ENCODE measurements at places on chromosomes 6 and 20.

- DNase-seq = no peak
Measured at GRCh38 chr20:59247731-59248684, 52.4 kb upstream of the EDN3 start.

DNA sequence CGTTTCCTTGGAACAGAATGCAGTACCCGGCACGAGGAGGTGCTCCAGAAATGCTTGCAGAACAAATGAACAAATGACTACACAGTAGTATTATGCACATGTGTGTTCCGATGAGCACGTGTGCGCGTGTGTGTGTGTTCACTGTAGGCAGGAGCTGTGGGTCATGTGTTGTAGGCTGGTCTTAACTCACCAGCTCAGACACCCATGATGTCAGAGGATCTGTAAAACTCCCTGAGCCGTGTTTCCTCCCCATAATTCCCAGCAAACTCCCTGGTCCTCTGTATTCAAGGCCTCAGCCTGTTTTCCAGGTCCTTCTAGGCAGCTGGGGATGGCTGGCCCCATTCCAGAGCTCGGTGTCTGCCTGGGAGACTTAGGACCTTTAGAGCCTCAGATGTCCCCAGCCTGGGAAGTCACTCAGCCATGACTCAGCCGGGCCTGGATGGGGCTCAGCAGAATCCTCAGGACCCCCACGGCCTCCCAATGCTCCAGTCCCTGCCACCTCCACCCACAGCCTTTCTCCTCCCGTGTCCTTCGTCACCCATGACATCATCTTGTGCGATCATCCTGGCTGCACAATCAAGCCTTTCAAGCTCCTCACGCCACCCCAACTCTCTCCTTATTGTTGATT, 475.0 kb upstream of the SULF2 start:
- DNase-seq = no peak

DNA sequence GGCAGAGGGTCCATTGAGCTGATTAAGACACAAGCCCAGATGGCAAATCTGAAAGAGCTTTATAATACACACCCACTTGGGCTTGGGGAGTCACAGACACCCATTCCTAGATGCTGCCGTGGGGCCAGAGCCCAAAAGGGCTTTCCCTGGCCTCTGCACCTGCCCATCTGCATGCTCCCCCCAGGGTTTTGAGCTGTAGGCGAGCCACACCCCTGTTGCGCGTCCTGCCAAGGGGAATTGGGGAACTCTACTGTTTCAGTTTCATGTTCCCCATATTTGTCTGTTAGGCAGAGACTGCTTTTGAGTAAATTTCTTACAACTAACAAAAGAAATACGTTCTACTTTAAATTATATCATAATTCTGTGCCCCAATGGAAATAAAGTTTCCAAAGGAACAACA, 52.9 kb upstream of the FNDC1 start:
- no peak for DNase-seq

DNA sequence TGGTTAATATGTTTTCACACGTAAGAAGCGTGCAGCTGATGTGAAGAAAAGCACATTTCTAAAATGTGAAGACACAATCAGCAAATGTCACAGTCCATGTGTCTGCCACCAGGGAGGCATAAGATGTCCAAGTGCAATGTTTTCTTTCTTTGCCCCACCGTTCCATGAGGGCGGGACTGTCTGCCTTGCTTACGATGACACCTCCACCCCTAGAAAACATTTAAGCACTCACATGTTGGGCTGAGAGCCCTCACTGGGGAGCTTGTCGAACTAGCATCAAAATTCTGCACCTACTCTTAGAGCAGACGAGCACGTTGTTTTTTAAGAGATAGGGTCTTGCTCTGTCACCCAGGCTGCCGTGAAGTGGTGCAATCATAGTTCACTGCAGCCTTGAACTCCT, 57.6 kb downstream of the PSMG4 start:
- DNase-seq = no peak

- no peak for DNase-seq
Measured at GRCh38 chr6:38337819-38338465, 301.8 kb downstream of the BTBD9 start.

GRCh38 chr6:44257025-44257752, at the start of gene SLC35B2:
TSS of gene SLC35B2 (minus strand) at chr6:44257528. CDS start at chr6:44257410, 118 bp downstream.
- peak; percentile 93 for DNase-seq

GRCh38 chr20:33830371-33830770, 19.2 kb downstream of the CHMP4B start:
- no peak for DNase-seq

GRCh38 chr6:111199935-111200334, 112.6 kb downstream of the SLC16A10 start:
- no peak for DNase-seq

DNA sequence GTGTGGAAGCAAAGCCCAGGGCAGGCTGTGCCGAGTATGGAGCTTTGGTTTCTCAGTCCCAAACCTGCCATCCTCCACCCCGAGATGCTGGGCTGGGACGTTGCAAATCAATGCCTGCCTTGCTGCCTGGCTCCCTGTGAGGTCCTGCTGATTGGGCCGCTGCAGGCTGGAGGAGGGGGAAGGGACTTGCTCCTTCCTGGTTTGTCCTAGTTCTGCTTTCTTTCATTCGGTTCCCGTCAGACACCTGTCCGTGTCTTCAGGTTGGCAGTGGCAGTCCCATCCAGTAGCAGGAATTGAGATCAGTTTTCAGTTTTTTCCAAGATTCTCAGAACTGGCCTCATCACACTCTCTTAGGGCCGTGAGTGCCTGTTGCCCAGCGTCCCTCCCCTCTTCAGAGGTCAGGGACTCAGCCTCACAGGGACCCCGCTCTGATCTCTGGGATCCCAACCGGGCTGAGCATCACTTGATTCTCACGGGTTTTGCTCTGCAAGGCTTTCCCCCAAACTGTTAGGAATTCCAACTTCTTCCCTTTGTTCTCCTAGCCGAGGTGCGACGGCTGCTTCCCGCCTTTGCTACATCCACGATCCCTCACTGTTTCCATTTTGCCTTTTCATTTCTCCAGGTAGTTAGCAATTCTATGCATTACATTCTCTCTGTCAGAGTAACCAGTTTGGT, 24.2 kb upstream of the TAGAP start:
- no peak for DNase-seq

GRCh38 chr6:38955861-38956260, 92.7 kb upstream of the GLP1R start:
- DNase-seq = no peak

GRCh38 chr20:39745380-39745779, 783.2 kb downstream of the DHX35 start:
- DNase-seq = no peak

GRCh38 chr20:50281831-50282591, 91.4 kb downstream of the CEBPB start:
- DNase-seq = no peak

DNA sequence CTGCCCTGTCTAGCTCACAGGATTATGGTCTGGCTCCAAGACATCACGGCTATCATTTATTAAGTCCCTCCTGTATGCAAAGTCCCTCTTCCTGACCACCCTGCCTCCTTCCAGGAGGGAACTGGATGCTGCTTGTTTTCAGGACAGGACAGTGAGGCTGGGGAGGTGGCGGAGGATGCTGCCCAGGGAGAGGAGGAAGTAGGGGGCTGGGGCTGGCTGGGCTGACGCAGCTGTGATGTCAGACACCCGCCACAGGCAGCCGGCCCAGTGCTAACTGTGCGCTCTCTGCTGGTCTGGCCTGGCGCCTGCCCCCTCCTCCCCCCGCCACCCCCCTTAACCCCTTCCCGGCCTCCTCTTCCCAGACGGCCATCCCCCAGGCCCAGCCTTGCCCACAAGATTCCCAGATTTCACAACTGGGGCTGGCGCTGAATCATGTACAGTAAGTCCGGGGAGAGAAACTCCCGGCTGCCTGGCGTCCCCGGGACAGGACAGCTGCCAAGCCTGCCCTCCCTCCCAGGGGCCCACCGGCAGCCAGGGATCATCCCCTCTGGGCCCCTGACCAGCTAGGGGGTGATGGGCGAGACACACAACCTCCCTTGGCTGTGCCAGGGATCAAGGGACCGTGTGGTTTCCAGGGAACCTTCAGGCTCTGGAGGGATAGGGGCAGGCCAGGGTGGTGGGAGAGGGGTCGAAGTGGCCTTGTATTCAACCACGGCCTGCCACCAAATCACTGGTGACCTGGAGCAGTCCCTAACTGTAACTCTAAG, 118.1 kb downstream of the CEBPB start:
- DNase-seq = peak; percentile 86

DNA sequence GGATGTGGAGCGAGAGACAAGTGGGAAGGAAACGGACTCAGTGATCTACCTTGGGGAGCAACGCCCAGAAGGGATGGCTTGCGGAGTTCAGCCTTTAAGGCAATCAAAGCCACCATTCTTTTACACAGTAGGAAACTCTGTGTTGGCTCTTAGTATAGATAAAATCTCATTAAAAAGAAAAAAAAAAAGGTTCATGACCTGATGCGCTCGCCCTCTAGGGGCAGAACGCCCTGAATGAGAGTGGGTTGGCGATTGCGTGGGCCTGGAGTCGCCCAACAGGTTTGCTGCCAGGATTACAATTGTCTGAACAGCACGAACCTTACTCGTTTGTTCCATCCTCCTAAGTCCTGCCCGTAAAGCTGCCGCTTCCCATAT, 1.2 kb downstream of the TPD52L1 start:
- DNase-seq = no peak

DNA sequence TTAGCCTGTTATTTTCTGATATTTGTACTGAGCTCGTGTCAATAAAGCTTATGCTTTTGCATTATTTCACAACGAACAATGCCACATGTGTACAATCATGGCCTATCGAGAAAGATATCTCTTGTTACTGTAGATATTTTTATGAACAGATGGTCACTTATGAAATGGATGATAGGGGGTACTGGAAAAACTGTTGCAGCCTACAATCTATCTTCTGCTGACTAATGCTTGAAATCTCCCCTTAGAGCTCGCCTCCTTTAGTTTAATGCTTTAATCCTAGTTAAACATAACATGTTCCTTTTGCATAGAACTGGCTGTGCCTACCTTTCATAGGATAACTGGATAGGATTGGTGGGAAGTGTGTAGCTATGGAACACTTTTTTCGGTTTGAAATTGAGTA, 296.2 kb downstream of the FARS2 start:
- no peak for DNase-seq

- peak; percentile 88 for DNase-seq
Measured at GRCh38 chr6:53651205-53651763, 14.3 kb downstream of the KLHL31 start.

- DNase-seq = no peak
Measured at GRCh38 chr6:130981409-130981808, 81.6 kb downstream of the EPB41L2 start.

- no peak for DNase-seq
Measured at GRCh38 chr20:1856424-1856823, 38.8 kb upstream of the SIRPA start.

GRCh38 chr6:142476452-142476851, 174.6 kb downstream of the ADGRG6 start:
- no peak for DNase-seq

GRCh38 chr6:116371120-116371917, 572 bp downstream of the DSE start:
- peak; percentile 95 for DNase-seq

- no peak for DNase-seq
Measured at GRCh38 chr6:2447318-2447920, 202.0 kb upstream of the GMDS start.

DNA sequence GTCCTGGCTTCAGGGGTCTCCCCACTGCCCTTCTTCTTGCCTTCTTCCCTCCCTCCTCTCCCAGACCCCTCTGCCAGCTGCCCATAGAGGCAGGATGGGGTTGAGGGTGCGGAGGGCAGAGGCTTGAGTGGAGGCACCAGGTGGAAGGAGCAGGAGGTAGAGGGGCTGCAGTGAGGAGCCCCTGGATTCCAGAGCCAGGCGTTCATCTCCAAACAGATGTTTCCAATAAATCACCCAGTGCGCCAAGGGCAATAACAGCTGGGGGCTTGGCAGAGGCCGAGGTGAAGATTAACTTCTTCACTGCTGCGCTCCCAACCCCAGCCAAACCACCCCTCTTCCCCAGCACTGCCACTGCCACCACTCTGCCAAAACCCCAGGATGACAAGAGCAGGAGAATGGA, 10.7 kb downstream of the MDFI start:
- DNase-seq = no peak

DNA sequence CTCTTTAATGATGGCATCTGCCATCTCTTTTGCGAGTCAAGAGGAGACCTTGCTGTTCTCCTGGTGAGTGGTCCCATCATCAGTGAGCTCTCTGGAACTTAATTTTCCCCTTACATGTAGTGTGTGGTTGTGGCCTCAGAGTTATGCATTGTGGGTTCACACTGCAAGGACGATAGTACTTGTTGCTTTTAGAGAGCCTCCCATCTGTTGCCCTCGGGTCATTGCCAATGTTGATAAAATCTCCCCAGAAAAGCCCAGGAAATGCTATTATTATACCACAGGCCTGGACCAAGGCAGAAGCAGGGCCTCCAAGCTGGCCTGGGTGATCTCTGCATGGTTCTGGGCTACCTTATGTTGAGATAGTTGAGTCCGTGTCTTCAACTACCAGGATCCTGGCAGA, 241.6 kb downstream of the BMP7 start:
- no peak for DNase-seq

DNA sequence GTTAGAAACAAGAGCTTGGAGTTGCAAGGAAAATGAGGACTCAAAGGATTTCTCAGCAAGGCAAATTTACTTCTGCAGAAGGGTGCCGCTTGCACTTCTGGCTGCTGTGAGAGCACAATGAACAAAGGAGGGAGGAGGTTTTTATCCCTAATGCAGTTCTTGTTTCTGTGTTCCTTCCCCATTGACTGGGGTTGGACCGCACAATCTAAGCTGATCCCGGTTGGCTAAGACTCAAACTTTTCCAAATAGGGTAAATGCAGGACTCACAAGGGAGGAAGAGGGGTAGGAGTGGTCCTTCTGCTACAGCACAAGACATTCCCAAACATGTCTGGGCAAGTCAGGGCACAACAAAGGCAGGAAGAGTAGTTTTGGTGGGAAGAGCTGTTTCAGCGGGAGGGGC, 249.6 kb upstream of the MOCS1 start:
- no peak for DNase-seq

- no peak for DNase-seq
Measured at GRCh38 chr6:64895945-64896344, 811.1 kb downstream of the EYS start.

DNA sequence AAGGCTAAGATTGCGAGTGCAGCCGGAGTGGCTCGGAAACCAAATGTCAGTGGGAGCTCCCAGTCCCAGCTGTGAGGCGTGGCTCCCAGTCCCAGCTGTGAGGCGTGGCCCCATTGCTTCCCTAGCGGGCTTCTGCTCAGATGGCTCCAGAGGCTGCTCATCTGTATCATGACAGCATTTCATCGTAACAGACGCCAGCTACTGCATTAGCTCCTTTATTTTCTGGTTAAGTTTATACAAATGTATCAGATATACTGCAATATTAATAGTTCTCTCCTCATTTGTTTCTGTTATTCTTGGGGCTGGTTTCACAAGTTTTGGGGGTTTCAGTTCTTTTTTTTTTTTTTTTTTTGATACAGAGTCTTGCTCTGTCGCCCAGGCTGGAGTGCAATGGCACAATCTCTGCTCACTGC, 34.7 kb upstream of the TBXT start:
- DNase-seq = no peak

DNA sequence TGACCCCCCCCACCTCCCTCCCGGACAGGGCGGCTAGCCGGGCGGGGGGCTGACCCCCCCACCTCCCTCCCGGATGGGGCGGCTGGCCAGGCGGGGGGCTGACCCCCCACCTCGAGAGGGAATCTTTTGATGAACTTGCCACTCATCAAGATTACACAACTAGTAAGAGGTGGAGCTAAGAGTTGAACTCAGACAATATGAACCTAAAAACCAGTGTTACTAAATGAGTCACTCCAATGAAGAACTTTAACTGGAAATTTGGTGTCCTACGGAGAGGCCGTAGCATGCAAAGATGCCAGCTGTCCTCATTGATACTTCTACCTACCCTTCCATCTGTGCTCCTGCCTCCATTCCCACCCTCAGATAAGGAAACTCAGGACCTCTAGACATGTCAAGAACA, 42.8 kb downstream of the PFDN4 start:
- no peak for DNase-seq

Measured in lower leg skin (tissue), 4 donors.